Ascending aorta (tissue), 2 donors: ENCODE measurements at places on chromosomes 16 and 17. TPM values are rescaled to one million over a fixed set of nuclear protein-coding genes. Genes with fewer than 3 reads are reported as not detected.

The HASPIN gene
- 2.7 TPM for total RNA-seq

- no peak for DNase-seq
- H3K4me1 ChIP-seq, result peaks cover 5% of the 10 kb centered on the region
- no peak overlapping the region for H3K27ac ChIP-seq
These were observed 6.0 kb downstream of the CAPNS2 start for GRCh38 chr16:55572439-55572838.

- H3K27me3 ChIP-seq, result no peaks in the 10 kb centered on the region
- H3K4me3 ChIP-seq, result no peak overlapping the region
- no peak overlapping the region for H3K27ac ChIP-seq
- peaks cover 27% of the 10 kb centered on the region for H3K36me3 ChIP-seq
- no peak for DNase-seq
These were observed 143.5 kb downstream of the MYO1D start for GRCh38 chr17:32733401-32733800.

The PRSS33 gene
- total RNA-seq, result 15.4 TPM

DNA sequence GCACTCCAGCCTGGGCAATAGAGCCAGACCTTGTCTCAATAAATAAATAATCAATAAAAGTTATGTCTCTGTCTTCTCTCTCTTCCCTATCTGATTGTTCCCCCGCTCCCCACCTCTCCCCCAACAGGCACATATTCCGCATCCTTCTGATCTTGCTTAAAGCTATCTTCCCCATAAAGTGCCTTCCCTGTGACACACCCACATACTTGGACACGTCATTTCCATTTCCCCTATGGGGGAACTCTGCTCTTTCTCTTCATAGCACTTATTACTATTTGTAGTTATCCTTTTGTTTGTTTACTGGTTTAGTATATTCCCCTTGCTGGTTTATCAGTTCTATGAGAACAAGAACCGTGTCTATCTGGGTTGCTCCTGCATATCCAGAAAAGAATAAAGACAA is 14.9 kb downstream of the MYO1D start:
- H3K27ac ChIP-seq, result no peak overlapping the region
- no peak overlapping the region for H3K4me3 ChIP-seq
- H3K27me3 ChIP-seq, result no peaks in the 10 kb centered on the region
- DNase-seq, result no peak
- H3K4me1 ChIP-seq, result no peaks in the 10 kb centered on the region
- H3K36me3 ChIP-seq, result no peaks in the 10 kb centered on the region

- no peaks in the 10 kb centered on the region for H3K36me3 ChIP-seq
- H3K4me1 ChIP-seq, result no peaks in the 10 kb centered on the region
- no peak overlapping the region for H3K4me3 ChIP-seq
- no peaks in the 10 kb centered on the region for H3K27me3 ChIP-seq
- DNase-seq, result no peak
These were observed 76.1 kb upstream of the CDH5 start for GRCh38 chr16:66290431-66290830.
